ENCODE measurements at places on chromosomes 13 and 19.

DNA sequence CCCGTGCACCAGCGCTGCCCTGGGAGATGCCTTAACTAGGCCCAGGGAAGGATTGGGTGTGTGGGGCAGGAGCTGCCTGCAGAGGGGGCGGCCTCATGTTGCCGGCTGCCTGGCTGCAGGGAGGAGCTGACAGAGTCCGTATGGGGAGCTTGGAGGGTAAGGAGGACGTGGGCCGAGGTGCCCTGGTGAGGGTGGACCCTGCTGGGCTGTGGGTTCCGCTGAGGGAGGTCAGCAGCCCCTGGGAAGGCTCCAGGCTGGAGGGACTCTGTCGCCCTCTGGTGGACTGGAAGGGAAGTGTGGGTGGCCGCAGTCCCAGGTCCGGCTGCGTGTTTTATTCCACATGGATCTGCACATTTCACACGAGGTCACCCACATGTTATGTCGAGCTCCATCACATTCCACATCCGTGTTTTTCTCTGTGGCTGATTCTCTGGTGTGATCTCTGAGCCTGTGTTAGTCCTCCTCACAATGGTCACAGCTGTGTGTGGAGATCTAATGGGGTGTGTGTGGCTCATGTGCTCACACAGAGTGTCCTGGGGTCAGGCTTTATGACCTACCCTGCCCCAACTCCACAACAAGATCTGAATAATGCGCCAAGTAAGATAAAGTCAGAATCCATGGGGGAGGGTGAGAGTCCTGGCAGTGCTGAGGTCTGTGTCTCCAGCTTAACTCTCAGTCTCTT, 1.8 kb upstream of the CEACAM8 start:
- DNase-seq = no peak

GRCh38 chr19:45670670-45671453, 2.8 kb downstream of the GIPR start:
- DNase-seq = no peak

DNA sequence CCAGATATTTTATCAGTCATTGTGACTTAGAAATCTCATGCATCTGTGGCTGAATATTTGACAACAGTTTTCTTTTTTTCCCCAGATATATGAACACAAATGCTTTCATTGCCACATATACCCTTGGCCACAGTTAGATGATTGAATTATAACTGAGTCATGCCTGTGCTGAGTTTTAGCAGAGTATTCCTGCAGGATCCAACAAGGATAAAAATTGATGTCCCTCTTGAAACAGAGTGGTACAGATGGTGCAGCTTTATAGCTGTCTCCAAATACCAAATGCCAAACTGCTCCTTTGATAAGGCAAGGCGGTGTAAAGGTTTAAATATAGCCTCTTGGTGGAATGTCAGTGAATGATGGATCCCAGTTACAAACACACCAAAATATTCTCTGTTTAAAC, 428.5 kb downstream of the GPC6 start:
- no peak for DNase-seq

GRCh38 chr13:97005625-97006262, 11.5 kb upstream of the OXGR1 start:
- no peak for DNase-seq

- no peak for DNase-seq
Observed at GRCh38 chr13:25738342-25739196, 313.2 kb downstream of the SHISA2 start.

DNA sequence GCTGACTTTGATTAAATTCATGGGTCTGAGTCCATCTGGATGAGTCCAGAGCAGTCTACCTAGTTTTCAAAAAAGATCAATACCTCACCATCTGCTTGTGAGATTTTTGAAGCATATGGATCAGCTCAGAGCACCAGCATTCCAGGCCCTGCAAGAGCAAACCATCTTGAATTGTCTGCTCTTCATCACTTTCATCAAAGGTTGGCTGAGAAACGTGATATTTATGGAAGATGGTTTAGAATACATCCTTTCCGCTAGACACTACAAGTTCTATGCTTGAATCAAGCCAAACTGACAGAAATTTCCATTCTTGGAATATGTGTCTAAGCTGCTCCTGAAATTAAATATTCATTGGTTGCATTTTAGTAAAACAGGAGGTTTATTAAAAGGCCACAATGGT, 190.3 kb downstream of the KCNRG start:
- DNase-seq = no peak

- DNase-seq = no peak
Observed at GRCh38 chr13:49608651-49609331, 19.5 kb upstream of the ARL11 start.

DNA sequence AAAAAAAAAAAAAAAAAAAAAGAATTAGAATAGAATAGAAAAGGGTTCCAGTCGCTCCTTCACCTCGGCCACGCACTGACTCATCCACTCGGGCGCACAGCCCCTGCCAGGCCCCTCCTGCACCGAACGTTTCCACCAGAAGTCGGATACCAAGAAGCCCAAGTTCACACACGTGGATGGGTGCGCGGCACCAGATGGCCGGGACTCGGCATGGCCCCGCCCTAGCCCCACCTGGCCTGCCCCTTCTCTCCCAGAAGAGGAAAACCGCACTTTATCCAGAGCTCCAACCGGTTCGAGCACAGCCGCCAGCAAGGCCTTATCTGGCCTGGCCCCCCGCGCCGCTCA, 5.9 kb downstream of the PRR36 start:
- no peak for DNase-seq

DNA sequence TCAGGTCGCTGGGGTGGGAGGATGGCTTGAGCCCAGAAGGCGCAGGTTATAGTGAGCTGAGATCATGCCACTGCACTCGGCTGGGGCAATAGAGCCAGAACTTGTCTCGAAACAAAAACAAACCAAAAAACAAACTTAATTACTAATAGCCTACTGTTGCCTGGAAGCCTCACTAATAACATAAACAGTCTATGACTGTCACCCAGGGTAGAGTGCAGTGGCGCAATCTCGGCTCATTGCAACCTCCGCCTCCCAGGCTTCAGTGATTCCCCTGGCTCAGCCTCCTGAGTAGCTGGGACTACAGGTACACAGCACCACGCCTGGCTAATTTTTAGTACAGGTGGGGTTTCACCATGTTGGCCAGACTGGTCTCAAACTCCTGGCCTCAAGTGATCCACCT, 18.0 kb downstream of the CATSPERD start:
- no peak for DNase-seq

DNA sequence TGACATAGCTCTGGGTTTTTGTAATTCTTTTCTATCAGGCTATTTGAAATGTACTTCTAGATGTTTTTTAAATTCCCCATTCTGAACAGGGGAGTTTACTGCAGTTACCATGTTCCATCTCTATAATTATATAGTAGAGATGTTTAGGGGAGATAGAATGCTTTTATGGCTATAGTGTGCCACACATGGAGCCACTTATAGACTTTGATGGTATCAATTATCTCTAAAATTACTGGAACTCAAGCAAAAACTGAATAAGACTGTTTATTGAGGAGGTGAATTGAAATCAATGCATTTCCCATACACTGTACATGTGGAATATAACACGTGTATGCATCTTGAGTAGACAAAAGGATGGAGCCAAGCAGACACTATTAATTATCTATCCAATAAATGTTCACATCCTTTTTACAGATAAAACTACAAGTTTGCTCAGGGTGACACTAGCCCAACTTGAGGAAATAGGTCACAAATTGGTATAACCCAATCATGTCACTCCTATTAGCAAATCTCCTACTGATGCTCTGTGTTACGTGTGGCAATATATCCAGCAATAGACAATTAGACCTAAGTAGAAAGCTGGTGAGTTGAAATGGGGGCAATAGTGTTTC, 1882.6 kb downstream of the PCDH9 start:
- DNase-seq = no peak

GRCh38 chr19:38946229-38947010, 15.7 kb downstream of the MRPS12 start:
- DNase-seq = no peak

- DNase-seq = no peak
Observed at GRCh38 chr13:102322211-102322610, 79.6 kb downstream of the FGF14 start.

- no peak for DNase-seq
Observed at GRCh38 chr19:7658219-7658686, 10.6 kb upstream of the RETN start.

DNA sequence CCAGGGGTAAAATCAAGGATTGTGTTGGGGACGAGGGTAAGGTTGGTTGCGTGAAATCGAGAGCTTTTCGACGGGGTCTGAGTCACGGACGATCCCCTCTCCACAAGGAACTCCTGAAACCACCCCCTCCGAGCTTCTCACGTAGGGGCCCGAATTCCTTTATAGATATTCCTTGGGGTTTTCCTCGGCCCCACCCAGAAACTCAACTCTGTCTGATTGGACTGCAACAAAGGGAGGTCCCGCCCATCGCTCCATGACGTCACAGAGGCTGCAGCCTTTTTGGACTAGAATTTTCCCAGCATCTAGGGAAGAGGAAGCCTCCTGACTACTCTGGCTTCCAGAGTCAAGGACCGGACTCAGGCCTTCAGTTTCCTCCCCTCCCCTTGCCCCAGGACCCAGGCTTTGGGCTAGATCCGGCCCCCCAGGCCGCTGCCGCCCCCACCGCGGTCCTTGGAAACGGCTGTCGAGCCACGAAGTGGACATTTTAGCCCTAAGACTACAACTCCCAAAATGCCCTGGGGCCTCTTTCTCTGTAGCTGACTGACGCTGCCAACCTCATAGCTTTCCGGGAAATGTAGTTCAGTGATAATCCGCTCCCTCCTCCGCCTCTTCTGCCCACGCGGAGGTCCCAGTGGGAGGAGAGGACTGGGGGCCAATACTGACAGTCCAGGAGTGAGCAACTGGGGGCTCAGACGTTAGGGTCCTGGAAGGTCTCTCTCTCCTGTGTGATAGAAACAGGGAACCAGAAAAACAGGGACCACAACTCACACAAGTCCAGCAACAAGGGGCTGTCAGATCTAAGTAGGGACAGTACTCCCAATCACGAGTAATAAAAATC, at the start of gene IZUMO1:
IZUMO1 (minus strand) TSS at position 172 of the 838 bp plus-strand sequence. CDS start 1,050 bp downstream, outside the sequence.
- DNase-seq = peak; percentile 69

- DNase-seq = peak; percentile 33
Observed at GRCh38 chr13:76884186-76884906, 1.9 kb downstream of the KCTD12 start.

DNA sequence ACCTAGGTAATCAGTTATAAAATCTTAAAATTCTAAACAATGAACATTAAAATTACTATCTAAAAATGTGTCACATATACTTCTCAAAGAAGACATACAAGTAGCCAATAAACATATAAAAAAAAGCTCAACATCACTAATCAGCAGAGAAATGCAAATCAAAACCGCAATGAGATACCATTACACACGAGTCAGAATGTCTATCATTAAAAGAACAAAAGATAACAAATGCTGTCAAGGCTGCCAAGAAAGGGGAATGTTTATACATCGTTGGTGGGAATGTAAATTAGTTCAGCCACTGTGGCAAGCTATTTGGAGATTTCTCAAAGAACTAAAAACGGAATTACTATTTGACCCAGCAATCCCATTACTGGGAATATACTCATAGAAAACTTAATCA, 310.3 kb upstream of the EDNRB start:
- DNase-seq = no peak

- no peak for DNase-seq
Observed at GRCh38 chr13:30877335-30877734, 28.7 kb upstream of the MEDAG start.

GRCh38 chr13:75135325-75135825, 346.6 kb downstream of the TBC1D4 start:
- no peak for DNase-seq

GRCh38 chr13:75153834-75154233, 328.1 kb downstream of the TBC1D4 start:
- DNase-seq = no peak

DNA sequence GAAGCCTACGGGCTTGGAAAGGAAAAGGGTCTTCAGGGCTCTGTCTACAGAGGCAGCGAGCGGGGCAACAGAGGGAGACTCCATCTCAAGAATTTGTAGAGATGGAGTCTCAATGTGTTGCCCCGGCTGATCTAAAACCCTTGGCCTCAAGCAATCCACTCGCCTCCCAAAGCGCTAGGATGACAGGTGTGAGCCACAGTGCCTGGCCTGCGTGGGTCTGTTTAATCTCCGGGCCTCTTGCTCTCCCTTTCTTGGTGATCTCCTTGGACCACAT, 8.1 kb downstream of the RPS9 start:
- no peak for DNase-seq

DNA sequence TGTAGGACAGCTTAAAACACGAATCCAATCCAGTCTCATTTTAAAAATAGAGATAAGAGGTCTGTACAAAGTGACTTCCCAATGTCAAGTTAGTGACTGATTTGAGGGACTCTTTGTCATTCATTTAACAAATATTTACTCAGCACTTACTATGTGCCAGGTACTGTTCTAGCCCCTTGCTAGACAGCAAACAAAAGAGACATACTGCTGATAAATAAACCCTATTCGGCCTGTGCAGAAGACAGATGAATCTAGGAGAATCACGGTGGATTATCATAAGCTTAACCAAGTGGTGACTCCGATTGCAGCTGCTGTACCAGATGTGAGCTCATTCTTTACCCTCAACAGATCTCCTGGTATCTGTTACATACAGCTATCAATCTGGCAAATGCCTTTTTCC, 6.4 kb upstream of the ELF1 start:
- no peak for DNase-seq

- DNase-seq = no peak
Observed at GRCh38 chr13:37953696-37954095, 84.1 kb upstream of the TRPC4 start.

GRCh38 chr13:59016250-59016649, 1147.5 kb downstream of the DIAPH3 start:
- DNase-seq = no peak

DNA sequence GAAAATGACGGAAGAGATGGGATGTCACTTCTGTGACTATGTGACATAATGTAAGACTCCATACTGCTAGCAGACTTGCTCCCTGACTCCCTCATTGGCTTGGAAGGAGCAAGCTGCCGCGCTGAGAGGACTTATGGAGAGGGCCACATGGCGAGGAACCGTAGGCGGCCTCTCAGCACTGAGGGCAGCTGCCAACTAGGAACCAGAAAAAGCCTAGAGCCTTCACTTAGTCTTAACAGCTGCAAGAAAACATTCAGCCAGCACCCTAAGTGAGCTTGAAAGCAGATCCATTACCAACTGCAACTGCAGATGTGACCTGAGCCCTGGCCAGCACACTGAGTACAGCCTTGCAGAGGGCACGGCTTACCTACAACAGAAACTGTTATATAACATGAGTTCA, 33.9 kb downstream of the USP12 start:
- no peak for DNase-seq

DNA sequence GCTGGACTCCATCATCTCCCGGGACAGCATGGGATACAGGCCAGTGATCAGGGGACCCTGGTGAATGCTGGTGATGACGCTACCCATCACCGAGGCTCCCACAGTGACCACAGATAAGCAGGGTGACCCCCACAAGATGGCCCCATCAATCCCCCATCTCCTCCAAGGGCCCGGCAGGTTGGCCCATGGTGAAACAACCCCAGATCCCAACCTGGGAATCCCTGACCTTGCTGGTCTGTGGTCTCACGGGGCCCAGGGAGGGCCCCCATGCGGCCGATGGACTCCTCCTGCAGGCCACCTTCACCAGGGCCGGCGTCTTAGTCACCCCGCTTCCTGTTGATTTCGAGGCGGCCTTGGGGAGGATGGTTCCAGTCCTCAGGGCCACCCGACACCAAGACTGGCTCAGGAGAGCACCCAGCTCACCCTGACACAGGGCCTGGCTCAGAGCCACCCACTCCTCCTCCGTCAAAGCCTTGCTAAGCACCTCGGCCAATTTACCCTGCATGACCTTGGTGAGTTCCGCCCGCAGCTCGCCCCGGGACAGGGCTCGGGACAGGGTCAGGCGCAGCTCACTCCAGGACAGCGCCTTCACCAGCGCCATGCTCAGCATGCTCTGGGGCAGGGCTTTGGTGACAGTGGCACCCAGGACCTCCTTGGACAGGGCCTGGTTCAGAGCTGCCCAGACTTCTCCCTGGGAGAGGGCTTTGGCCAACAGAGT, 10.0 kb downstream of the IQCN start:
- DNase-seq = no peak
